Stimulated activated CD8-positive, alpha-beta memory T cell treated with anti-CD3 and anti-CD28 coated beads, Interleukin-2, amount 100 ng/mL, for 1 hour (primary cell): ENCODE measurements at places on chromosomes 13 and 19.

DNA sequence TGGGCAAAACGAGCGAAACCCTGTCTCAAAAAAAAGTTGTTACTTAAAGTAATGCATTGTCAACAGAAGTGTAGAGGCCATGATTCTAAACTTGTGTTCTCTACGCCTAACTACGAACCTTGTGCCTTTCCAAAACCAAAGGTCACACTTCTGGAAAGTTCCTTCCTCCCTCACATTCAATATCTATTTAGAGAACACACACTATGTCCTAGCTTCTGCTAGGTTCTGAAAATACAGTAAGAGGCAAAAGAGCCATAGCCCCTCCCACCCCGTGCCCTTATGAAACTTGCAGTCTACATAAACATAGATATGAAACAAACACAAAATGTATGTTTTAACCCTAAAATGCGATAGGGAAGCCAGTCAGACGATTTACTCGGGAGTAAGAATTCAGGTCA, 36.4 kb downstream of the RNF6 start:
- DNase-seq = no peak

DNA sequence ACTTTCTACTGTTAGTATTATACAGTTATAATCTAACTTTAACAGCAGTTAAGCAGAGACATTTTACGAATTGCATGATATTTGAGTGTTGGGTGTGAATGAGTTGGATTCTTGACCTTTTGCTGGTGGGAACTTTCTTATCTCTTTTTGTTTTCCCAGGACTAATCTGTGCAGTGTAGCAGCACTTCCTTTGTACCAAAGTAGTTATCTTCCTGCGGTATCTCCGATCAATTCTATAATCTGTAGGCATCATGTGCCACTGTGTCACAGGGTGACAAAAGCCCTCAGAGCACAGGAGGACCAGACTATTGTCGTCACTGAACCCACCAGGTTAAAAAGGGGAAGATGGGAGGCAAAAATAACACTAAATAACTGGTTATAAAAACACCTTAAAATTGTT, 823.5 kb downstream of the GPC5 start:
- DNase-seq = no peak

- DNase-seq = no peak
Measured at GRCh38 chr19:47756953-47757608, 11.7 kb downstream of the NOP53 start.

- DNase-seq = no peak
Measured at GRCh38 chr19:27753622-27754021, 1459.3 kb downstream of the UQCRFS1 start.

DNA sequence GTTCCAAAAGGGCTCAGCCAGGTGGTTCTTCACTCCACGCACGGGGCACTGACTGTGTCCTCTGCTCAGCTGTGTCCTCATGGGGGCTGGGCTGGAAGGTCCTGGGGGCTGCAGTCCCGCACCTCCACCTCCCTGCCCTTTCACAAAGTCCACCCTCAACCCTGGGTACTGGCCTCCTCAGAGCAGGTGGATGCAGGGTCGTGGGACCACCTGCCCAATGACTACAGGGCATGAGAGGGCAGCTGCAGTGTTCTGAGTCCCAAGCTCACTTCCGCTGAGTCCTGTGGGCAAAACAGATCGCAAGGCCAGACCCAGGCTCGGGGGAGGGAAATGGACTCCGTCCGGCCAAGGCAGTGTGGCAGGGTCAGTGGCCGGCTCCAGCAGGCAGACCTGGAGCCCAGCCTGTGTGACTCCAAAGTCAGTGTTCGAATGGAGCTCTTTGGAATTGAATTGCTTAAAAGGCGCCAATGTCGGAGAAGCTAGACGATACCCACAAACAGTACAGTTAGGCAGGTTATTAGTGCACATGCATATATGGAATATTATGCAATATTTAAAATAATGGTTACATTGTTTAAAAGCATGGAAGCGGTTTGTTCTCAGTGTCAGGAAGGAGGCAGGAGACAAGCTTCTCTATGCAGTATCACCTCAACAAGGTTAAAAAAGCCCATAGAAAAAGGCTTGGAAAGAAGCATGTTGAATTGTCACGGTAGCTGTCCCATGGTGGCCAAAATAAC, 54.8 kb downstream of the MCF2L start:
- no peak for DNase-seq

DNA sequence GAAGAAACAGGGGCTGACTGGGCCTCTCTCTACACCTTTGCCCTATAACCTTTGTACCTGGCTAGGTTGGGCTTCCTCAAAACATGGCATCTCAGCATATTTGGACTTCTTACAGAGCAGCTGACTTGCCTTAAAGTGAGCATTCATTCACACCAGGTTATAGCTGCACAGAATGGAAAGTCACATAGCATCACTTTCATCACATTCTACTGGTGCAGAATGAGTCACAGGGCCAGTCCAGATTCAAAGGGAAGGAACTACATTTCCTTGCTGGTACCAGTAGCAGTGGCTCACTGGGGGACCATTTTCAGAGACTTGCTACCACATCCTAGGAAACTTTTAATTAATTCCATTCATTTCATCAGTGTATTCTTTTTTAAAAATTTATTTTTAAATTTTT, 20.3 kb upstream of the TPTE2 start:
- DNase-seq = no peak
